ENCODE measurements at places on chromosomes 2 and 18.
A peak's percentile ranks its signal among the peaks of the same experiment; 100 is the strongest.

GRCh38 chr2:167689444-167689843 lies 558.0 kb downstream of the STK39 start:
- DNase-seq, result no peak

DNA sequence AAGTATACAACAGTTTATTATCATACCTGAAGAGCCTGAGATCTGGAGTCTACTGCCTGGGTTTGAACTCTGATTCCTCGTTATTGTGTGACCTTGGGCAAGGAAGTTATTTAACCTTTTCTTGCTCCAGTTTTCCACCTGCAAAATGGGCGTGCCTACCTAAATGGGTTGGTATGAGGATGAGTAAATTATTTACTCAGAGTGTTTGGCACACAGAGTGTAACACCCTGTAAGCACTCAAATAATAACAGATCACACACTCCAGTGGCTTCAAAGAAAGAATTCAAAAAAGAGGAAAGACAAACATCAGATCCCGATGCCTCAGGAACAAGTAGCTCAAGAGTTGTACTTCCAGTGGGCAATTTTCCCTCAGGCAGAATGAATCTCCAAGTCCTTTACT lies 2.4 kb downstream of the SRD5A2 start:
- no peak for DNase-seq

GRCh38 chr2:235527806-235528469 lies 34.1 kb downstream of the AGAP1 start:
- no peak for DNase-seq

- DNase-seq, result peak; percentile 52
These were observed 399.8 kb downstream of the TMEM182 start for GRCh38 chr2:103161456-103162289.

DNA sequence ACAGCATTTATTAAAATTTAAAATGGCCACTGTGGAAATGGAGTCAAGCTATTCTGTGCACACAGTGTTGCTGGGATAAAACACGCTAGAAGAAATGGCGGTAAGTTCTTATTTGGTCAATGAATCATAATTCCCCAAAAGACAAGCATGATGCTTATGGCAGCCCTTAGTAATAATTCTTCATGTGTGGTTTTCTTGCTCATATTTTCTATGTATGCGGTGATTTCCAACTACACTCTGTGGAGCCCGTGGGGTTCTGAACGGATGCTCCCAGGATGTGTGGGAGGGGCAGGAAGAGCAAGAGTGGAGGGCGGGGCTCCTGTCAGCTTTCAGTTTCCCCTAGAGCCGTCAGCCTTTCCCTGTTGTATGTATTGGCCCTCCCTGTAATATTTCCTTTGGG lies 91.7 kb upstream of the RMDN2 start:
- DNase-seq, result no peak

- DNase-seq, result peak; percentile 72
These were observed at the start of gene EMILIN1 for GRCh38 chr2:27078267-27079194. TSS of gene EMILIN1 (plus strand) at chr2:27078615. CDS start at chr2:27079066, 451 bp downstream.

GRCh38 chr18:48751727-48752468 lies 198.9 kb downstream of the SMAD7 start:
- DNase-seq, result no peak

DNA sequence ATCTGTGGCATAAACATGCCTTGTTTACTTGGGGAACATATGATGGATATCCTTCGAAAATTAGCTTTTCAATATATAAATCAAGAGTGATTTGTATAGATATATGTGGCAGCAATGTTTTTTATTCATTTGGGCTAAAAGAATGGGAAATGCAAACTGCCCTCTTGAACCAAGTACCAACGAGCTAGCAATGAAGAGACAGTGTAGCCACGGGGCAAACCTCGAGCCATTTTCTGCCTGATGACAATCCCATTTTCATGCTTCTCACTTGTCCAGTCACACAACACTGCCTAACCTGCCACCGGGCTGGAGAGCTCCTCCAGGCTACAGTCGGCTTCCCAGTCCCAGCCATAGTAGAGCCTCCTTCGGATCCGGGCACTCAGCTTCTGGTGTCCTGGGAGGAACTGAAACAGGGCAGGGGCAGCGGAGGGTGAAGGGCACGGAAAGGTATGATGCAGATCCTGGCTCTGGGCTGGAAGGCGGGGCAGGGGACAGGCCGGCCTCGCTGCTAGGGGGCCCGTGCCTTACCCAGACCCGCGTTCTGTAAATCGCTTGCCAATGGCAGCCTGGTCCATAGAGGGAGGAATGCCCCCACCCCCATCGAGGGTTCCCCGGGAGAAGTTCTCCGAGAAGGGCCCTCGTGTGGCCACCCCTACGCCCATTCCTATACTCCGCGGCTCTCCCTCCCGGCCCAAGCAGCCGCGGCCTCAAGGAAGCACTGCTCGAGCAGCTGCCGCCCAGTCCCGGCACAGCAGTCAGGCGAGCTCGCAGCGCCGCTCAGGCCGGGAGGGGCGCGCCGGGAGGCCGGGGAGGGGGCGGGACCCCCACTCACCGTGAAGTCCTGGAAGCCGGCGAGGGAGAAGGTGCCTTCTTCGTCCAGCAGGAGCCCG lies 552 bp downstream of the CNPPD1 start:
- DNase-seq, result peak; percentile 41

DNA sequence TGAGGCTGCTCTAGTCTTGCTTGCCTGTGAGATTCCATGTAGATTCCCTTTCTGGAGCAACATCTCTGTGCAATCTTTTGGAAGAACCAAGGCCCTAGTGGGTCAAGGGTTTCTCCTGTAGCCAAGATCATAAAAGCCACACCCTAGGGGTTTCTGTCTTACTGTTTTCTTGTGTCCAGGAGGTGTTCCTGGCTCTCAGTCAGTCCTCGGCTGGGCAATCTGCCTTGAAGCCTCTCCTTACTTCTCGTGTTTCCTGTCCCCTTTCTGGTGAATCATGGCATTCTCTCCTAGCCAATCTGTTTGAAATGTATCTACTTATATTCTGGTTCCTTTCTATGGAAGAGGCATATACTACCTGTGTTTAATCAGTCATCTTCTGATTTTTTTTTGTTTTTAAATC lies 484.8 kb upstream of the UBE2E3 start:
- DNase-seq, result no peak

DNA sequence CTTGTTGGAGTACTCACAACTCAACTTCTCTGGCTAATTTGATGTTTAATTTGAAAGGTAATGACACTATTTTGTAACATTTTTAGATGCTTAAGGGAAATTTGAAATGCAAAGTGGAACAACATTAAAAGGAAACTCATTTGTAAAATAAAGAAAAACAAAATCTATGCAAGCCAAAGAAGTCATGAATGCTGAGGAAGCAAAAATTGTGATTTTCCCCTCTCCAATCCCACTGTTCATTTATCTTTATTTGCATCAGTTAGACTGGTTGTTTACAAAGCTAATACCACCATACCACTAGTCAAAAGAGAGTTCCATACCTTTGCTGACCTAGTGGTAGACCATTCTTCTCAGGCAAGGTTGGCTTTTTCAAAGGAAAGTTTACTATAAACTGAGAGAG lies 2.2 kb upstream of the B4GALT6 start:
- no peak for DNase-seq

- DNase-seq, result no peak
These were observed 35.4 kb upstream of the PGAP1 start for GRCh38 chr2:196961889-196962288.

GRCh38 chr2:149625271-149625670 lies 37.7 kb upstream of the MMADHC start:
- no peak for DNase-seq

GRCh38 chr2:72166279-72166678 lies 18.6 kb upstream of the CYP26B1 start:
- DNase-seq, result no peak

- DNase-seq, result no peak
These were observed 412.1 kb upstream of the TRIB2 start for GRCh38 chr2:12304564-12305171.

DNA sequence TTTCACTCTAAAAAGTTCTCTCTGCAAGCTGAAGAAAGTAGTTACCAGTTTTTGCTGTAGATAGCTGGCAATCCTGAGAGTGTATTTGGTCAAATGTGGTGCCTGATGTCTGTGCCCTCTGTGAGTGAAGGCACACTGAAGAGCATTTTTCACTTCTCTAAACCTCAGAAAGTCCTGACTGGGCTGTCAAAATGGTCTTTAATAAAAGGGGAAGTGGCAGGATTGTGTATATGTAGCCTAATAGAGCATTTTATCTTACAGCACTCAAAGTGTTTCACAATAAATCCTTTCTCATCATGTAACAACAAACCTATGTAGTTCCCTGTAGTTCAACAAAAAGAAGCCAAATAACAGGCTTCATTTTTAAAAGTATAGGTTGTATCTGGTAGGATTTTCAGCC lies 1552.3 kb upstream of the SLC39A10 start:
- DNase-seq, result peak; percentile 20

DNA sequence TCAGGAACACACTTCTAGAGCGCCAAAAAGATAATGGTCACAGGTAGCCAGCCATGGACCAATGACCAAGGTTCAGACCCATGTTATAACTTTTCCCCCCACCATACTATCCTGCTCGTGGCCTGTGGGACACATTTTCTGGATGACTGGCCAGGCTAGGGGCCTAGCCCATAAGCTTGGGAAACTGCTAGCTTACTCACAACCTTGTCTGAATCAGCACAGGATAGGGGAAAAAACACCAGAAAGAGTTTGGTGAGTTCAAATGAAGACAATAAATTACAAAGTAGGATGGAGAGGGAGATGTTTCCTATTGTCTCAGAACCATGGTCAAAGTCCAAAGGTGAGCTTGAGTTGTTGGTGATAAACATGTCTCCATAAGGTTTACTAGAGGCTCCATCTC lies 156.3 kb upstream of the CCDC68 start:
- no peak for DNase-seq

DNA sequence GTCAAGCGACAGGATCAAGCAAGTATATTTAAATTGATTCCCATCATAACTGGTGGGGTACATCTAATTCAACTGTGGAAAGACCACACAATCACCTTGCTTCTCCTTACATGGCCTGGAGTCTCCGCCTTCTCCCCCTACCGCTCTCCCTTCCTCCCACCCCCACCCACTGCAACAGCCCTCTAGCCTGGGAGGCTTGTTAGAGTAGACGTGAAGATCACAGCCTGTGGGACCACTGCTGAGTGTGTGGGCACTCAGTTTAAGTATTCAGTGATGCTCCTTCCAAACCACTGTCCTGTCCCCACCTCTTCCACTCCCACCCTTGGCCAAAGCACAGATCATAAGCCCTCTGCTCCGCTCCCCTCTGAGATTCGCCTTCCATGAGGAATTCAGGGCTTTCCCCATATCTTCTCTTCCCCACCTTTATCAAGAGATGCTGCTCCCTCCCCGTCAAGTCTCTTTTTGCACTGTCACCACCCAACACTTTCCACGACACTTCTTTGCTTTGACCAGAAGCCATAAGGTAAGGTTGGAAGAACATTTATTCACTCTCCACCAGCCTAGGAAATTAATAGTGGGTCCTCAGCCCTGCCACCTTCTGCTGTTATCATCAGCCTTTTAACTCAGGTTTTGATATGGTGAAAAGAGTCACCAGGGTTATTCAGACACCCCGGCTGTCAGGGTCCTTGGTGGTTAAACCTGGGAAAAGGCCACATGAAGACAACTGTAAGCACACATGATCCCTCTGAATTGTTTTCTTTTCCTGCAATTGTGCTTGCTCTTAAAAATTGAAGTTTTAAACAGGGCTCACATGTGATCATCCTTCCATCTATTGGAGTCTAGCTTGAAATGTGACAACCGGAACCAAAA lies 1.7 kb downstream of the METTL4 start:
- no peak for DNase-seq

GRCh38 chr18:41744421-41745030 lies 210.5 kb upstream of the PIK3C3 start:
- DNase-seq, result no peak

DNA sequence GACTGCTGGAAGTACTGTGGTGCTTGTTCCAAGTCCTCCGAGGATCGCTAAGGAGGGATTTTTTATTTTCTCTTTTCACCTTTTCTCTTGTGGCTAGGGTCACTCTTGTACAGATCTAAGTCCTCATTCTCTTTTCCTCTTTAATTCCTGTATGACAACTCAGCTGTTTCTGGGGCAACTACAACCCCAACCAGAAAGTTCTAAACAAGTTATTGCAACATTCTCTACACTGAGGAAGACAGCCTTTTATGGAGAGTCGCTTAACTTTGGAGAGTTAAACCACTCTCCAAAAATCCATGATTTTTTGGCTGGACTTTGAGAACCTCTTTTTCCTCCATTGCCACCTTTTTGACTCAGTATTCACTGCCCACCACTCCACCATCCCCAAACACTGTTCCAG lies 74.0 kb upstream of the SESTD1 start:
- DNase-seq, result no peak

DNA sequence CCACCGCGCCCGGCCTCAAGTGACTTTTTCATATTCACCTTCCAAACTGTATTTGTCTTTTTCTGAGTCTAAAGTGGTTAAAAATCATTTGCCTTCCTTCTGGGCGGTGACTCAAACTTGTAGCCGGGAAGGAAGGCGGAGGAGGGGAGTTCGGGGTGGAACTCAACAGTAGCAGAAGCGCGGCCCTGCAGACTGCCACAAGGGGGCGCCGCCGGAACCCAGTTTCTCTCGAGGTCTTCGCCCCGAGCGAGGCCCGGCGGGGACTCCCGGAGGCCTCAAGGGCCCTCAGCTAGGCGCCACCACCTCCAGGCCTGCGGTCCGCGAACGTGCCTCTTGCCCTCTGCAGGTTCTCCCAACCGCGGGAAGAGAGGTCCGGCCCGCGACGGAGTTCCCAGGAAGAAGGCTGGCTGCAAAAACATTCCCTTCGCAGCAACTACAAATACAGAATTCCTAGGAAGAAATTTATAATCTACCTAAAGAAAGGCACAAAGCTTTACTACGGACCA lies 16.8 kb upstream of the ITM2C start:
- peak; percentile 71 for DNase-seq

DNA sequence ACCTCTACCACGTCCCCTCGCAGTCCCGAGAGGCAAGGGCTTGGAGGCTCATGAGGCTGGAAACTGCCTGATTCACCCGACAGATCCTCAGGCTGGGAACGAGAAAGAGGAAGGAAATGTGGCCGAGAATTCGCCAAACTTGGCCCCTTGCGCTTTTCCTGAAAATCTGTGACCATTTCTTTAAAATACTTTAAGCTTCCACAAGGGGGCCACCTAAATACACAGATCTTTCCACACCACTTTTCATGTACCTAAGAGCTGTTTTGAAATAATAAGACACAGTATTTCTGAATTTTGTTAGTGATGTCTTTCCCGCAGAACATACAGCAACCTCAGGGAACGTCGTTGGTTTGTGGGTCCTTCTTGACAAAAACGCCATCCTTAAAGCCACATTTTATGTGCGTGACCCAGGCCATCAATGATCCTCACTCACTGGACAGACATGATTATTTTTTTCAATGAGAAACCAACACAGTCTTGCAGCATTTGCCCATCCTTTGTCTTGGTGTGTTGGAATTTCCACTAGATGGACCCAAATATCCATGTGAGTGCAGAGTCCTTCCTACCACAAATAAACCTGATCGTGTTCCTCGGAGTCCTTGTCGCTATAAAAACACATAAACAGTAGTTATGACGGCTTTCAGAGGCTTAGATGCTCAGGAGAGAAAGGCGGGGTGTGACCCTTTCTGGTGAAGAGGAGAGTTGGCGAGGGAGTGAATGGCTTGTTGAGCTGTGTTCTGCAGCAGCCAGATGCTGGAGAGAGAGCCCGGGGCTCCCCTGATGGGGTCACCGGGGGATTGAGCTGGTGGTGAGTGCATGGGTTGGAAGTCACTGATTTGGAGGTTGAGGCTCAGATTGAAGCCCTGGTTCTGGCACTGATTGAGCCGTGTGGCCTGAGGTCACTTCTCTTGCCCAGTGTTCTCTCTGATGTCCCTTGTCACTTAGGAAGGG lies 25.0 kb downstream of the DCDC2C start:
- peak; percentile 24 for DNase-seq

Measured in putamen (tissue), 1 donor.